ENCODE measurements at places on chromosomes 12 and 14. TPM values are rescaled to one million over a fixed set of nuclear protein-coding genes. Genes with fewer than 3 reads are reported as not detected.

GRCh38 chr12:131603106-131603938 is 107.6 kb upstream of the SFSWAP start:
- no peak for DNase-seq

- no peak for DNase-seq
Measured at GRCh38 chr14:29444805-29445204, 482.8 kb downstream of the PRKD1 start.

DNA sequence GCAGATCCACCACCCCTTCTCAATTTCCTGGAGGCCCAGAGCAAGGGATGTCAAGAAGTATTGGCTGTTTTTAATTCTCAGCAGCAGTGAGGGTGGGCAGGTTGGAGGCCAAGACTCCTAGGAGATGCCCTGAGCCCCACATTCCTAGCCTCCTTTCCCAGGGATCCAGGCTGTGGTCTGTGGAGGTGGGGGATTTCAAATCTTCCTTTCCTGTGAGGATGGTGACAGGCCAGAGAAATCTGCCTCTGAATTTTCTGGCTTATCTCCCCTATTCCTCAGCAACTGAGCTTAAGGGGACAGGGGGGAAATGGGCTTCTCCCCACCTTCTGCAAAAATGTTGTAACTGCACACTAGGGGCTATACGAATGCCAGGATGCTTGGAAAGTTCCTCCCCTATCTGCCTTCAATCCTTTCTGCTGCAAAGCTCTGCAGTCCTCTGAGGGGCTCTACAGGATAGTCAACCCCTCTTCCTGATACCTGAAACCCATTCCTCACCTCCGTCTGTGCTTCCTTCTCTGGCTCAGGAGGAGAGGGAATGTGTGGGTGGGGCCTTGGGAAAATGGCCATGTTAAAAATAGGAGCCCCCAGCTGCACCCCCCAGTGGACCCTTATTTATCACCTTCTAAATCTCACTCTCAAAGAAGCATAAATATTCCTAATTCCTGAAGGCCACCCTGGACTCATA is 6.6 kb downstream of the GPR84 start:
- no peak for DNase-seq

DNA sequence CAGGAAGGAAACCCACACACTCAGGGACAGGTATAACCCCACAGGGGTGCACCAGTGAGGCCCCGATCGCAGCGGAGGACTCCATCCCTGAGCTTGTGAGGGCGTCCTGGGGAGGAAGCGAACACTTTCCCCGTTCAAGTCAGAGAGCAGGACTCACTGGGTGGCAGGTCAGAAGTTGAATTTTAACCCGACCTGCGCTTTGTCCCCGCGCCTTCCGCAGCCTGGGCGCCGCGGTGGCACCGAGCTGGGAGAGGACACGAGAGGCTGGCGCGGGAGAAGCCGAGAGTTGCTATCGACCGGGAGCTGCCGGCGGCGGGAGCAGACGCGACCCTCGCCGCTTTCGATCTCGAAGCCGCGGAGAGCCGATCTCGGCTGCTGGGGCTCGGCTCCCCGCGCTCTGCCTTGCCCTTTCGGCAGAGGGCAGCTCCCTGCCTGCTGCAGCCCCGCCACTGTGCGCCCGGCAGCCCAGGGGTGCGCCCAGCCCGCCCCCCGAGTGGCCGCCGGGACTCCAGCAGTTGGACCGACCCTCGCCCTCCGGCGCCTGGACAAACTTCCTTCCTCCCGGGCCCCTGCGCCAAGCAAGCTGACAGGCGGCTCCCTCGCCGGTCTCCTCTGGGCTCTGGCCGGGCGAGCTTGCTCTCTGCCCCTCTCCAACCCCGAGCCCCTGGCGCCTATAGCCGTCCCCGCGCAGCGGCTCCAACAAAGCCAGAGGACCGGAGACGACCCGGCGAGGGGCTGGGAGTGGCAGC is 918 bp downstream of the LIN7A start:
- DNase-seq, result peak; percentile 22

GRCh38 chr12:8779281-8779680 is 43.1 kb upstream of the A2ML1 start:
- DNase-seq, result no peak

DNA sequence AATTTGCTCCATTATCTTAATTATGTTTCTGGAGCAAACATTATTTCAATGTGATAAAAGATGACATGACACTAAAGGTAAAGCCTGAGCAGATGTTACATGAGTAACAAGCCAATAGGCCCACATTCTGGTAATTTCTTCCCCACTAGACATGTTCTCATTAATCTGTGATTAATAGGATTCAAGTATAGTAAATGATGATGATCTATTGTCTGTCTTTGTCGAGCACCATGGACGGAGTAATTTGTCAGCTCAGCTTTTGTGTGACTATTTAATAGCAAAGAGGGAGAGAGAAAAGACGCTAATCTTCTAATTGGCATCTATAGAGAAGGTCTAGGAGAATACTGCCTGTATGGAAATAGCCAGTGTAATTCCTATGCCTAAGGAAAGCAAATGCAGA is 62.2 kb upstream of the INSM2 start:
- no peak for DNase-seq

TRPV4 gene
- total RNA-seq, result 0.81 TPM

TMEM229B gene
- 21.5 TPM for total RNA-seq

CABP1 gene
- total RNA-seq, result not detected

MIP gene
- total RNA-seq, result 0.15 TPM
